ENCODE measurements at places on chromosomes 12 and 14. TPM values are rescaled to one million over a fixed set of nuclear protein-coding genes. Genes with fewer than 3 reads are reported as not detected.

SVOP gene
- not detected for total RNA-seq

- no peak for DNase-seq
- H3K4me3 ChIP-seq: no peak overlapping the region
- peaks cover 23% of the 10 kb centered on the region for H3K36me3 ChIP-seq
- H3K27ac ChIP-seq: no peak overlapping the region
- no peaks in the 10 kb centered on the region for H3K27me3 ChIP-seq
- H3K4me1 ChIP-seq: no peaks in the 10 kb centered on the region
Observed at GRCh38 chr12:45743247-45743646, 13.7 kb downstream of the ARID2 start.

DNA sequence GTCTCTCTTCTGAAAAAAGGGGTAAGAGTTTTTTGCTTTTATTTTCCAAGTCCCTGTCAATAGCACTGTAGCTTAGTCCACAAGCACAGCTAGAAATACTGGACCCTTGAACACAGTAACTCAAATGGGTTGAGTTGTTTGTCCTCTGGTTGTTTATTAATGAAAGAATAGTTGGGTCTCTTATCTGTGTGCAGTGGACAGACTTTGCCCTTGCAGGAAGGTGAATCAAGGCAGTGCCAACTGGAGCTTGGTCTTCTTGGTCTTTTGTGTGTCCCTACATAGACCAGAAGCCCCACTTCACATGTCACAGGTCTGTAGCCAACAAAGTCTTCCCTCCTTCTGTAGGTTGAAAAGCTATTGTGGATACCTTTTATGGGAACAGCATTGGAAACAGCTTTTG lies 322.0 kb downstream of the AACS start:
- no peaks in the 10 kb centered on the region for H3K4me1 ChIP-seq
- H3K27me3 ChIP-seq: peaks cover 11% of the 10 kb centered on the region
- H3K4me3 ChIP-seq: no peak overlapping the region
- H3K36me3 ChIP-seq: no peaks in the 10 kb centered on the region
- H3K27ac ChIP-seq: no peak overlapping the region

CDCA3 gene
- total RNA-seq: 25.5 TPM

TMEM63C gene
- 5.1 TPM for total RNA-seq

CCDC175 gene
- not detected for total RNA-seq

SYNDIG1L gene
- not detected for total RNA-seq

FGD6 gene
- 25.1 TPM for total RNA-seq

- H3K27ac ChIP-seq: no peak overlapping the region
- H3K4me3 ChIP-seq: no peak overlapping the region
- no peak for DNase-seq
- no peaks in the 10 kb centered on the region for H3K36me3 ChIP-seq
- no peaks in the 10 kb centered on the region for H3K27me3 ChIP-seq
Observed at GRCh38 chr14:103127356-103127755, 4.1 kb downstream of the TNFAIP2 start.

MUCL1 gene
- total RNA-seq: not detected

CLEC9A gene
- total RNA-seq: not detected

AQP2 gene
- not detected for total RNA-seq

DNA sequence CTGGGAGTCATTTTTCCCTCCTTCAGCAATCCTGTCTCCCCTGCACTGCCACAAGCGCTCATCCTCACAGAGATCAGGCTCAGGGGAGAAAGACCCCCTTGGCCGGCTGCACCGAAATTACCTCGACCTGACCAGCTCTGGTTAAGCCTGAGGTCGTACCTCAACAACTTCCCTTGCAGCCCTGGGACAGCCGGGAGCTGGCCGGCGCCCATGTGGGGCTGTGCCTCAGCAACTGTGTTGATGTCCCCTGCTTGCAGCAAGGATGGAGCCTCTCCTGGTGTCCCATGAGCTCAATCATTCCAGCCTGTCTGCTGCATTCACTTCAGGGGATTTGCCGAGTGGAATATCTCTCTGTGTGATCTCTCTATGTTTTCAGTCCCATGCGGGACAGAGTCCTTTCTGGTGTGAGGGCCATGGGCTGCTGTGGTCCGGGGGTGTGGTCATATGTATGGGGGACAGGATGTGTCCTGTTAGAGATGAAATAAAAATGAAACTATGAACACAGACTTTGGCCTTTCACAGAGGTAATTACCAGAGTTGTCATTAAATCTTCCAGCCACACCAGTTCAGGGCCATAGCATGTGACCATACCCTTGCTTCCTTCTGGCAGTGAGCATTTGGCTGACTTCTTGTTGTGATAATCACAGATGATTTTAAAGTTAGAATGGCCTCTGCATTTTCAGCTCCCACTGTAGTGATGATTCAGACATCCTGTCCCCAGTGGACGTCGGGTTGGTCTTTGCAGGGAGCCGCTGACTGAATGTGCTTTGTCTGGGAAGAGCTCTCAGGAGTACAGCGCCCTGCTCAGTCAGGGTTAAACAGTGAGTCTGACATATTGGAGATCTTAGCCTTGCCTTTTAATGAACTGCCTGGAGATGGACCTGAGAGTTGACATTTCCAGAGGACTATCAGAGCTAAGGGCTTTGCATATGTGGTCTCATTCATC lies 405.9 kb downstream of the AACS start:
- H3K36me3 ChIP-seq: no peaks in the 10 kb centered on the region
- no peaks in the 10 kb centered on the region for H3K4me1 ChIP-seq
- H3K27me3 ChIP-seq: no peaks in the 10 kb centered on the region
- no peak overlapping the region for H3K4me3 ChIP-seq

GRCh38 chr12:111178181-111179081 lies 190.5 kb downstream of the PHETA1 start:
- H3K27me3 ChIP-seq: peaks cover 67% of the 10 kb centered on the region
- H3K27ac ChIP-seq: no peak overlapping the region
- H3K4me1 ChIP-seq: no peaks in the 10 kb centered on the region
- DNase-seq: no peak
- H3K4me3 ChIP-seq: no peak overlapping the region

DNA sequence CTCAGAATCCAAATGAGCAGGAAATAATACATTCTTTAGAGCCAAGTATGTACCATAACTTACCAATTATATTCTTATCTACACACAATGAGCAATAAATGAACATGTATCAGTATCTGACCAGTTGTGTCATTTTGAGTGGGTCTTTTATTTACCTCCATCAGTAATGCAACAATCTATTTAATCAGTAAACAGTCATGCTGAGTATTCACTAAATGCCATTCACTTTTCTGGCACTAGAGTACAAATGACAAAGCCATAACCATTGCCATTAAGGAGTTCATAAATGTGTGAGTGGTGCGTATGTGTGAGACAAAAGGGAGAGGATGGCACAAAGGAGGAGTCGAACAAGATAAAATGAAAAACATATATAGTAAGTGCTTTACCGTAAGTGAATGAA lies 1.5 kb upstream of the STRAP start:
- H3K4me3 ChIP-seq: peak overlapping the region; percentile 54
- H3K27ac ChIP-seq: peak overlapping the region; percentile 37
- DNase-seq: no peak
- H3K27me3 ChIP-seq: no peaks in the 10 kb centered on the region
- H3K36me3 ChIP-seq: peaks cover 22% of the 10 kb centered on the region
- peaks cover 14% of the 10 kb centered on the region for H3K4me1 ChIP-seq

DNA sequence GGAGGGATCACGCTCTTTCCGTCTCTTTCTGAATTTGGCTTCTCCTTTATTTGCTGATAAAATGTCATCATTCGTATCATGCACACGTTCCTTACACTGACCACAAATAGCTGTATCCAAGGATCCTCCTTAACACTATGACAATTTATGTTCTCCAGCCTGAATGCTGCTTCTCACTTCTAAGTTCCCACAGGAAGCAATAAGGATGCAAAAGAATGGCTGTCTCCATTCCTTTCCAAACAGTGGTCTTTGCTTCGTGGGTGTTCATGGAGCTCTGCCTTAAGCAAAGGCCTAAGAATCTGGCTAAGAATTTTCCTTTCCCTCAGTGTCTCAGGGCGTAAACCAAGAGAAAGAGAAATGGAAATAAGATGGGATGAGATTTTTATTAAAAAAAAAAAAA lies 200.2 kb downstream of the ITPR2 start:
- no peaks in the 10 kb centered on the region for H3K36me3 ChIP-seq
- H3K27me3 ChIP-seq: no peaks in the 10 kb centered on the region
- H3K4me3 ChIP-seq: no peak overlapping the region
- H3K27ac ChIP-seq: no peak overlapping the region
- H3K4me1 ChIP-seq: peaks cover 9% of the 10 kb centered on the region

PRKD1 gene
- total RNA-seq: 7.9 TPM

PPP4R4 gene
- 0.66 TPM for total RNA-seq

DNA sequence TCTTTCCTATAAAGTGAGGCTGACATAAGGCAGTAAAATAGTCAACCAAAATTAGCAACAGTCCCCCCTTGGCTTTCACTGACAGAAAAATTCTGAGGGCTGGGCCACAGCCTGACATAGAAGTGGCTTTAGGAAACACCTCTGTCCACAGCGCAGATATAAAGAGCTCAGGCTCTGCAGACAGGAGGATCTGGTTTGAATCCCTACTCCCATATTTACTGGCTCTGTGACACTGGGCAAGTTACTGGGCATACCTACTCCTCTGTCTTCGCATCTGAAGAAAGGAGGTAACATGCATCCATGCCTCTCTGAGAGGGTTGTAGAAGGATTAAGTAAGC lies 95.3 kb downstream of the STXBP6 start:
- H3K27ac ChIP-seq: no peak overlapping the region
- no peak overlapping the region for H3K4me3 ChIP-seq
- no peaks in the 10 kb centered on the region for H3K36me3 ChIP-seq
- no peaks in the 10 kb centered on the region for H3K27me3 ChIP-seq
- DNase-seq: no peak

- H3K4me1 ChIP-seq: peaks cover 1% of the 10 kb centered on the region
- no peak for DNase-seq
- no peak overlapping the region for H3K27ac ChIP-seq
- no peak overlapping the region for H3K4me3 ChIP-seq
- no peaks in the 10 kb centered on the region for H3K27me3 ChIP-seq
- H3K36me3 ChIP-seq: no peaks in the 10 kb centered on the region
Observed at GRCh38 chr12:62738105-62738504, 196.8 kb downstream of the PPM1H start.

- H3K4me3 ChIP-seq: peak overlapping the region; percentile 28
- no peaks in the 10 kb centered on the region for H3K36me3 ChIP-seq
- H3K27me3 ChIP-seq: no peaks in the 10 kb centered on the region
- H3K4me1 ChIP-seq: peaks cover 41% of the 10 kb centered on the region
- peak overlapping the region; percentile 25 for H3K27ac ChIP-seq
- DNase-seq: no peak
Observed at GRCh38 chr14:96817750-96818666, 20.8 kb downstream of the VRK1 start.

OR6C70 gene
- total RNA-seq: not detected

- H3K27me3 ChIP-seq: no peaks in the 10 kb centered on the region
- H3K27ac ChIP-seq: no peak overlapping the region
- H3K36me3 ChIP-seq: no peaks in the 10 kb centered on the region
- H3K4me3 ChIP-seq: no peak overlapping the region
- DNase-seq: no peak
Observed at GRCh38 chr14:83607682-83608081, 1922.3 kb upstream of the FLRT2 start.

- H3K27me3 ChIP-seq: no peaks in the 10 kb centered on the region
- no peak for DNase-seq
- H3K36me3 ChIP-seq: peaks cover 91% of the 10 kb centered on the region
- H3K27ac ChIP-seq: peak overlapping the region; percentile 98
Observed at GRCh38 chr12:57518176-57518919, 2.0 kb downstream of the DDIT3 start.

DNA sequence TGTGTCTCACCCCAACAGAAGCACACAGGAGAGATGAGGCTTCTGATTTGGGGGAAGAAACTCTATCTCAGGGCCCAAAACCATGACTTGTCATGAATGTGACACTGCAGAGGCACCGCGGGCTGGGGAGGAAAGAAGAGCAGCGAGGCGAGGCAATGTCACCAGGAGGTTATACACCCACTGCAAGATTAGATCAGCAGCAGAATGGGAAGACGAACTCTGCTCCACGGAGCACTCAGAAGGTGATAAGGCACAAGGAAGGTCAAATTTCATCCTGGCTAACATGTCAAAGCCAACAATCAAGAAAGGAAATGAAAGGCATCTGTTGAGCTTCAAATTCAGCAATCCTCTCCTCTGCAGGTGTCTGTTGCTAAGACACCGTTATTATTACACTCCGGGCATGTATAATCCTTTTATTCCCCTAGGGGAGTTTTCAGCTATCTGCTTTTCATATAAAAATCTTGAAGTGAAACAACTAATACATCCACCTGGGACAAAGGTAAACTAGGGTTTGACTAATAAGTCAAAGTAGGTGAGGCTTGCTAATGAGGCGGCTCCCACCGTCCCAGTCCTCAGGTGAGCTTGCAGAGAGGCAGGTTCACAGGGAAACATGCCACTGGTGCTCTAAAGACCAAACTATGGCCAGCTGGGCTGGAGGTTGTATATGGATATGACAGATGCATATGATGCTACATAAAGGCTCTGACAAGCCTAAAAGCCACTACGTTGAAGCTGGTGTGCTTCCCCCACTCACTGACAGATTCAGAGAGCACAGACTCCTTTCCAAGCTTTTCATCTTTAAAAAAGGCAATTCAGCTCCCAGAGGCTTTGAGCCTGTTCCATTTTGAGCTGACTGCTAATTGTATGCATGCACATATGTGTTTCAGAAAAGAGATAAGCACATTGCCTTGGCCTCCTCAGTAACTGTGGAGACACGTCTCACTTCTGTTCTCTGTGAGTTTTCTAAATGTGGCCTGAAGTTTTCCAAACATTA lies 221.2 kb downstream of the NELL2 start:
- H3K27ac ChIP-seq: no peak overlapping the region
- no peak for DNase-seq
- H3K4me3 ChIP-seq: no peak overlapping the region
- no peaks in the 10 kb centered on the region for H3K36me3 ChIP-seq

CLEC6A gene
- not detected for total RNA-seq

DNA sequence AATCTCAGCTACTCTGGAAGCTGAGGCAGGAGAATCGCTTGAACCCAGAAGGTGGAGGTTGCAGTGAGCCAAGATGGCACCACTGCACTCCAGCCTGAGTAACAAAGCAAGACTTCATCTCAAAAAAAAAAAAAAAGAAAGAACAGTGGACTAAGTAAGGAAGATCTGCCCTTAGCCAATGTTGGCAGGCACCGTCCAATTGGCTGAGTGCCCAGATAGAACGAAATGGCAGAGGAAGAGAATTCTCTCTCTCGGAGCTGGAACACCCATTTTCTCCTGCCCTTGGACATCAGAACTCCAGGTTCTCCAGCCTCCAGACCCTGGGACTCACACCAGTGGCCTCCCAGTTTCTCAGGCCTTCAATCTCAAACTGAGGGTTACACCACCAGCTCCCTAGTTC lies 49.9 kb downstream of the ESR2 start:
- no peaks in the 10 kb centered on the region for H3K36me3 ChIP-seq
- no peaks in the 10 kb centered on the region for H3K4me1 ChIP-seq
- no peak overlapping the region for H3K4me3 ChIP-seq
- DNase-seq: peak; percentile 55

GPD1 gene
- 0.37 TPM for total RNA-seq

DNA sequence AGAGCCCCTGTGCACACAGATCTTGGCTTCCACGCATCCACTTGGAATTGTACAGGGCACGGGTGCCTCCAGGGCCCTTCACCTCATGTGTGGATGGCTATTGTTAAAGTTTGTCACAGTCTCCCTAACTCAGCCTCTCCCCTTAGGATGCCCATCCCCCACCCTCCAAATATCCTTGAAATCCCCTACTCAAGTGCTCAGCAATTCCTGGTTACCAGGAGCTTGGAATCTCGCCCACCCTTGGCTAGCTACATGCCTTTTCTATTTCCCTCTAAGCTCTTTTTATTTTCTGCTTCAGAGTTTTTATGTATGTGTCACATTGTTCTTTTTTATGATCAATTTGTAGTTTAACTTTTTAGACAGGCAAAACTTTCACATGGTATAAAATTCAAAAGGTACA lies 13.0 kb upstream of the NR1H4 start:
- no peak overlapping the region for H3K4me3 ChIP-seq
- H3K4me1 ChIP-seq: no peaks in the 10 kb centered on the region
- H3K36me3 ChIP-seq: no peaks in the 10 kb centered on the region
- no peaks in the 10 kb centered on the region for H3K27me3 ChIP-seq
